ENCODE measurements at places on chromosomes 12 and 14.

DNA sequence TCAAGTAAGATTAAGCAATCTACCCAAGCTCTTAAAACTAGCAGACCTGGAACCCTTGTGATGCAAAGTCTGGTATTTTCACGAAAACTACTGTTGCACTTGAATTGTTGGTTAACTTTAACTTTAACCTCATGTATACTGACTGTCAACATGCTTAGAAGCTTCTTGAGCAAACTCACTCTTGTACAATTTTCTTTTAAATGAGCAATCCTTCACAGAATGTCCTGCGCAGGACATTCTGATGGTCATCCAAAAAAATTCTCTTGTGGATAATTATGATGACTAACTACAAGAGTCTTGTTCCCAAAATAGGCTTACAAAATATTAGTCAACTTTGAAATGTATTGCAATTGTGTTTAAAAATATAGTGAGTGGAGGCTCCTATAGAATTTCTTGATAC is 54.0 kb upstream of the PDE3A start:
- no peak for DNase-seq

GRCh38 chr14:23895480-23895879 is 58.1 kb upstream of the DHRS4 start:
- no peak for DNase-seq

GRCh38 chr12:119659289-119659897 is 8.5 kb upstream of the PRKAB1 start:
- peak; percentile 67 for DNase-seq

- DNase-seq: no peak
Measured at GRCh38 chr12:57821474-57822214, 3.1 kb upstream of the AVIL start.

DNA sequence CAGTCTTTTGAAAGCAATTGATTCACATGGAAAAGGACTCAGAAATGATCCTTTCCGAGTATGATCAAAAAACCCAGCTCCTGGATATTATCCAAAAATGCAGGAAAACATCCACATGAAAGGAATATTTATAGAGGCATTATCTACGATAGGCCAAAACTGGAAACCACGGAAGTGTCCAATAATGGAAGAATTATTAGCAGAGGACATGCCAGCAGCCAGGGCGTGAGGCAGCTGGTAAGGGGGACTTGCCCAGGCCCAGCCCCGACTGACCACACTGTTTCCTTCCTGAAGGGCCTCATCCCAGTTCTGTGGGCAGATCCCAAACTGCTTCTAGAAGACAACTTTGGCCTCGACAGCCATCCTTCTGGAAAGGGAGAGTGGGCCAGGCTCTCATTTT is 20.5 kb downstream of the ACTN1 start:
- no peak for DNase-seq

GRCh38 chr12:89059721-89060541 is 292.4 kb downstream of the DUSP6 start:
- no peak for DNase-seq

- DNase-seq: no peak
Measured at GRCh38 chr14:99249389-99249788, 22.6 kb downstream of the BCL11B start.

DNA sequence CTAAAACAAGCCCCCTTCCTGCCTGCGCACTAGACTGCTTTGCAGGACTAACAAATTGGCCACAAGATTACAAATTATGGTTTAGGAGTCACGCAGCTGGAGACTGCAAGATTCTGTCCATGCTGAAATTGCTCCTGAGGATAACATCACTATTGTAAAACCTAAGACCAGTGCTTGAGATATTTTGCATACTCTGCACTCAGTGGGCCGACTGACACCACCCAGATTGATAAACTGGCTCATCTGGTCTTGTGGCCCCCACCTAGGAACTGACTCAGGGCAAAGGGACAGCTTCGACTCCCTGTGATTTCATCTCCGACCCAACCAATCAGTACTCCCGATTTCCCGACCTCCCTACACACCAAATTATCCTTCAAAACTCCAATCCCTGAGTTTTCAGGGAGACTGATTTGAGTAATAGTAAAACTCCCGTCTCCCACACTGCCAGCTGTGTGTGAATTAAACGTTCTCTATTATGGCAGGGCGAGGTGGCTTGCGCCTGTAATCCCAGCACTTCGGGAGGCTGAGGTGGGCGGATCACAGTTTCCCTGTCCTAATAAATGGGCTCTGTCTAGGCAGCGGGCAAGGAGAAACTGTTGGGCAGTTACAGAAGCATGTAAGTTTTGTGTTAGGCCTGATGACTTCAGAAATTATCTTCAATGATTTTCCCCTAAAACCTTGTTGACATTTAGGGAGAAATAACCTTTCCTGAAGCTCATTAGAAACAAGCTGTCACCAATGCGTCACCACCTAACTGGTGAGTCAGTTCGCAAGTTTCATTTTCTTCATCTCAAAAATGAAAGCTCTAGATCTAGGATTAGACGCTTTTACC is 5.3 kb upstream of the UBC start:
- no peak for DNase-seq

DNA sequence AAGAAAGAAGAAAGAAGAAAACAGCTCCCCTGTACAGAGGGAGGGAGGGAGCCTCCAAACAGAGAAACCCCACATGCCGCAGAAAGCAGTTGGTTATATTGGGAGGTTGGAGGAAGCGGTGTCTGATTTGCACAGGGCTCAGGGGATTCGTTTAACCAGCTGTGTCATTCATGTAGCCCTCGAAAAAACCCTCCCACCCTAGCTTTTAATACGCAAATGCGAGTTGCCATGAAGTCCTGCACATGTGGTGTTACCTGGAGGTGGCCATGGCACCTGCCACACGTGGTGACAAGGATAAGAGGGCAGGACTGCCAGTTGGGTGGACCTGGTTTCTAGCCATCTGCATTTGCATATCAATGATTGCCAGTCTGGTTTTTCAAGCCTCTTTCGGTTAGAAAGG is 40.9 kb downstream of the TMEM30B start:
- DNase-seq: no peak

DNA sequence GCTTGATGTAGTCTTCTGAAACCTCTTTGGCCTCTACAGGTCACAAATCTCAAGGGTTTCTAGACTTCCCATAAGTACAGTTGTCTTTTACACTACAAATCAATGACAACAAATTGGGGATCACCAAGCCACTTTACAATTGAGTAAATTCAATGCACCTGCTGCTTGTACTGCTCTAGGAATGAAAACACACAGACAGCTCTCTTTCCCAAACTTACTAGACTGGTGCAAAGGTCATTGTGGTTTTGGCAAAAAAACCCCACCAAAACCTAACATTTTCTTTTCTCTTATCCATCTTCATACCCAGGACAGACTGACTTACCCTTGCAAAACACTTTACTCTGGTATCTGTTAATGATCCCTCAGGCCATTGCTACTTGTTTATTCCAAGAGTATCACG is 2.7 kb downstream of the M6PR start:
- DNase-seq: no peak

DNA sequence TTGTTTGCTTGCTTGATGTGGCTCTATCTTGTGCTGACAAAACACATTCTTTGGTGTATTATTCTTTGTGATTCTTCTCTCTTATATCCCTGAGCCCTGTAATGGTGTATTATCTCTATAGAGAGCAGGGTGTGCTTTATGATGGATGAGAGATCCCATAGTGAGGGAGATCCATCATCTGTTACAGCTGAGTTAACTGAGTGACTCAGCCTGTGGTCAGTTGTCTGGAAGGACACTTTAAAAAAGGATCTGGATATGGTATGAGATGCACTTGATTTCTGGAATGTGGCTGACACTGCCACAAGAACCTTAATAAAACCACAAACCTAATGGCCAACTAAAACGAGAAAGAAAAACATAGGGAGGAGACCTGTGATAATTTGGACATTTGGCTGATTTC is 461.4 kb upstream of the SYT1 start:
- no peak for DNase-seq

- DNase-seq: no peak
Measured at GRCh38 chr14:90381999-90382451, 14.8 kb upstream of the CALM1 start.

DNA sequence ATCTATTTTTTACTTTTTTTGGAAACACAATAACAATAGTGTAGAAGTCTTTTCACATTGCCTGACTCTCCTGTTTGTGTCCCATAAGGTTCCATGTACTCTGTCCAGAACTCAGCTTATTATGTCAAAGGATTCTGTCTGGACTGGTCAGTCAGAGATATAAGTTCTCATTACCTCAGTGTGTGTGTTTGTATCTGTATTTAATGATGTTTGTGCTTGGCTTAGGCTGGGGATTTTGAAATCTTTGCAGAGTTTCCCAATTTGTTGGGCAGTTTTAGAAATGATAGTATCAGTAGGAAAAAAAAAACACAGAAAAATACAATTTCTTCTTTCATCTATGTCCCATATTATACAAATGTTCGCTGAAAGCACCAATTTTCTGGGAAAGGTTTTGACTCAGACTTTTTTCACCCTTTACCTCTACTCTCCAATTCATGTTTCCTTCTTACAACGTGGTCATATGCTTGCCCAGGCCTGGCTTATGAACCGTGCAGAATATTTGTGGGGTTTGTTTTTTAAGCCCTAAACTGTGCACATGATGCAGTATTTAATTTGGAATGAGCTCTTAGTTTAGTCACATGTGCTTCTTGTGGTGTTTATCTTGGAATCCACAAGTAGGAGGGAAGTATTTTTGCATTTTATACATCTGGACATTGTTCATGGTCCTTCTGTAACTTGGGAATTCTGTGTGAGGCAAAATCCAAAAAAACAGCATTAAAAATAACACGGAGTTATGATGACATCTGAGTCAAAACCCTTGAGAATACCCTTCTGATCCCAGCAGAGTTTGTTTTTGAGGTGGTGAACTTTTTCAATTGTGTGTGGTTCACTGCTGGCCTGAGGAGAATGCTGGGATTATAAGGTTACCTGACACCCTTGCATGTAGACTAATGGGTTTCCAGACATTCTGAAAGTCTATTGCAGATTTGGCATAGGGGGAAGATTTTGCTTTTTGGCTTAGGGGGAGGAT is 121.2 kb downstream of the RAD51B start:
- no peak for DNase-seq

- DNase-seq: no peak
Measured at GRCh38 chr12:62299617-62300016, 39.4 kb downstream of the USP15 start.

DNA sequence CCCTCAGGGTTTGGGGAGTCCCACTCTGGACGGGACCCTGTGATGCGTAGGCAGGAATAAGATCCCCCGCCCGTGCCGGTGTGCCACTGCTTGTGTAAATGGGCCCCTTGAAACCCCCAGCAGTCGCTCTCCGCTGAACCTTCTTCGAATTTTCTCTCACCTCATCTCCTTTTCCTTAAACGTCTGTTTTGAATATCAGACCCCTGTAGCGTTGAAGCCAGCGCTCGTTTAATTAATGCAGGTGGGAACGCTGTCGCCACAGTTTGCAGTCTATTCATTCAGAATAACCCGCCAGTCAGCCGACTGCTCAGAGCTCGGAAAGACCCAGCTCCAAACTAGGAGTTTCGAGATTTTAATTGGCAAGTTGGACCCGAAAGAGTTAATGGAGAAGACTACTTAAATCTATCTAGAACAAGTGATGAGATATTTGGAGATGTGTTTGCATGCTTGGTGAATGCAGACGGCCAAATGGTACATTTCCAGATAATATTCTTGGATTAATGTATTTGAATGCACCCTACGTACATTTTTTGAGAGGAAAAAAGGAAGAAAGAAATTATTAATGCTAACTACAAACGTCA is 739 bp upstream of the PPP2R5E start:
- DNase-seq: no peak

GRCh38 chr12:129049917-129050316 is 196.6 kb downstream of the GLT1D1 start:
- no peak for DNase-seq

DNA sequence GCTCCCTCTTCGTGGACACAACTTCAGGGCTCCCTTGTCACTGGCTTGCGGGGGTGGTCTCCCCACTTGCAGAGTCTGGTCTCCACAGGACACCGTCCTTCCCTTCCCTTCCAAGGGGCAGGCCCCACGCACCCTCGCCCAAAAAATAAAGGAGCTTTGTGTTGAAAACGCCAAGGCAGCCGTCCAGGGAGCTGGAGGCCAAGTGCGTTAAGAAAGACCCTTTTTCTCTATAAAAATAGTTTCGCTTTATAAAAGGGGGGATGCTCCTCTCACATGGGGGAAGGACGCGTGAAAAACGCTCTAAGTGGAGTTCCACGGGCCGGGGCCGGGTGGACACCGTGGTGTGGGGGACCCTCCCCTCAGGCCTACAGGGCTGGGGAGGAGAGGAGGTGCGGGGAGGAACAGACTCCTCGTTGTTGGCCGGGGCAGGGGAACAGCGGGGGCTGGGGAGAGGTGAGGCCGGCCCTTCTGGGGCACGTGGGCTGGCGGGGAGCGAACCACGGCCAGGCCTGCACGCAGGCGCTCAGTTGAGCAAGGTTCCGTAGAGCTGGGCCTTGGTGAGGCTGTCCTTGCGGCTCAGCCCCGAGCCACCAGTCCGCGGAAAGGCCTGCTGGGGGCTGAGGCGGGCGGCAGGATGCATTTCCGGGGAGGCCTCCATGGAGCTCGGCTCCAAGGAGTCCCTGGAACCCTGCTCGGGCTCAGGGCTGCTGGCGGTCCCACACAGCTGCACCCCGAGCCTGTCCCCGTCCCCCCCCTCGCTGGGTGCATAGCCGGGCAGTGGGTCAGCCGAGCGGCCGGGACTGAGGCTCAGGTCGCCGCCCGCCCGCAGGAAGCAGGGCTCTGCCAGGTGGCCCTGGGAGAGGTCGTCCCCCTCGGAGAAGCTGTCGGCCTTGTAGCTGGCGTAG is 49.5 kb downstream of the BEGAIN start:
- DNase-seq: no peak

GRCh38 chr14:71362920-71363584 is 455.8 kb downstream of the PCNX1 start:
- DNase-seq: no peak

GRCh38 chr14:36091096-36091495 is 85.4 kb downstream of the PTCSC3 start:
- DNase-seq: no peak

DNA sequence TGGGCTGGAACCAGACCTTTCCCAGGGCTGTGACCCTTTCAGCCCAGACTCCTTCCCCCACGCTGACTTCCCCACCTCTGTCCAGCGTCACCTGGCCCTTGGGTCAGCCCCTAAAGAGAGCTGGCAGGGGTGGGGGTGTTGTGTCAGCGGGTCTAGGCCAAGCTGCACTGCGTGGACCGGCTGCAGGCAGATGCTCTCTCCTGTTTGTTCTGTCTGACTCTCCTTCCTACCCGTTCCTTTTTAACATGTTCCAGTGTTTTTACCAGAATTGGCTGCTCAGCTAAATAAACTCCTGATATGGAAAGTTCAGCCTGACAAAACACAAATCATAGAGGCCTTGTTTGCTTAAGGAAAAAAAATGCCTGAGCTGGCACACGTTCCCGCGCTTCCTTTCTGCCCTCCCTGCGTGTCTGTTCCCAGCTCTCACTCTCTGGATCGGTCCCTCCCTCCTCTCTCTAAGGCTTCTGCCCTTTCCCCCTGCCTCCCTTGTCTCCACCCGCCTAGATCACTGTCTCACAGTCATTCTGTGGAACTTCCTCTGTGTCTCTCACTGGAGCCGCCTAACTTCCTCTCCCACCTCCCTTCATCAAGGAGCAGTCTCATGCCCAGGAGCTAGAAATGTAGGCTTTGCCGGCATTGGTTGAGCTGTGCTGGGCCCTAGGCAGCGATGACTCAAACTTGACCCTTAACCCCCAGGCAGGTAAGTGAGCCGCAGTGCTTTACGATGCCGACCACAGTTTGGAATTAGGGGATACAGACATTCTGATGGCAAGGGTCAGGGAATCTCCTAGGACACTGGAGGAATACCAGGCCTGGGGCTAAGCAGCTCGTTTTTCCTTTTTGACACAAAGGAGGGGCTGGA is 15.5 kb upstream of the MLXIP start:
- DNase-seq: no peak

- peak; percentile 55 for DNase-seq
Measured at GRCh38 chr14:103391048-103391447, 5.8 kb downstream of the MARK3 start.

GRCh38 chr12:49093792-49094159 is 825 bp downstream of the DHH start:
- no peak for DNase-seq

Measured in GM13977 (cell line).